Endodermal cell (in vitro differentiated cells): ENCODE measurements at places on chromosomes 1 and 21.

GRCh38 chr1:33872683-33873082 is 8.8 kb downstream of the HMGB4 start:
- no peak for DNase-seq
- no peak overlapping the region for H3K27ac ChIP-seq
- H3K36me3 ChIP-seq = no peaks in the 10 kb centered on the region

DNA sequence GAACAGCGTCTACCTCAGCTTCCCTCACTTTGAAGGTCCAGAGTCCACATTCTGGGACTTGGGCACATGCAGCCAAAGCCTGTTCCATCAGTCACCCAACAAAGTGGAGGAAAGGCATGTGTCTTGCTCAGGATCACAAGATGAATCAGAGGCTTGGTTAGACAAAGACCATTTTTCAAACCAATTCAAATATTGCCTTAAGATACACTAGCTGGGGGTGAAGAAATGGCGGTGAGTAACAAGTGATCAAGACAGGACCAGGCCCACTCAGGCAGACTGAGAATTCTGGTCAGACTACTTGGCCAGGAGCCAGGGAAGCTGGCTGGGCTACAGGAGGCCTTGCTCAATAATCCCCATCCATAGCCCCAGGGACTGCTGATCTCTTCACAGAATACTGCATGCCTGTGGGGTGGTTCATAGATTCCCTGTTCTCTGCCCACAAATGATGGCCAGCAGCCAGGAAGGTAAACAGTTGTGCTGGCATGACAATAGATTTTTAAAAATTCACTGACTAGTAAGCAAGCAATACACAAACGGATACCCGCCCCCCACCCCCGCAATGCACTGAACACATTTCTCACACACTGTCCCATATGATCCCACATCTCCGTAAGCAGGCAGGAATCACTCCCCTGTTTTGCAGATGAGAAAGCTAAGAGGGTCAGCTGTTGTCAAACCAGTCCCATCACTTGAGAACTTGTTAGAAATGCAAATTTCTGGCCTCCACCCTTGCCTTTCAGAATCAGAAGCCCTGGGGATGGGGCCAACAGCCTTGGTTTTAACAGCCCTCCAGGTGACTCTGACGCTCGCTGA is 27.2 kb downstream of the ERI3 start:
- no peak overlapping the region for H3K4me3 ChIP-seq
- no peaks in the 10 kb centered on the region for H3K27me3 ChIP-seq
- peaks cover 27% of the 10 kb centered on the region for H3K36me3 ChIP-seq
- peak; percentile 68 for DNase-seq

DNA sequence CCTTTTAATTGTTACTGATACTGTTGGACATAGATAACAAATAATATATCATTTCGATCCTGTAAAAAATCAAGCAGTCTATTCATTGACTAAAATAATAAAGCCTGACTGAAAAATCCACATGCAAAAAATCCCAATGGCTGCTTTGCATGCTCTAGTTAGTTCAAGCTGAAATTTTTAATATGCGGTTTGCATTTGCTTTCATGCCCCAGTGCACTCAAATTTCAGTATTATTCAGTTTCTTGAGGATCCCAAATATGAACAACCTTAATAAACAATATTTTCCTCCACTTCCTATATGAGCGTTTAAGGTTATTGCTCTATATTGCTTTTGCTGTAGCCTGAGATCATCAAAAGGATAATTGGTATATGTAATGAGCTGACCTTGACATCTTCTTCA is 75.1 kb upstream of the DPH5 start:
- no peak overlapping the region for H3K27ac ChIP-seq
- no peak for DNase-seq
- no peaks in the 10 kb centered on the region for H3K4me1 ChIP-seq
- H3K36me3 ChIP-seq = no peaks in the 10 kb centered on the region

- H3K27me3 ChIP-seq = no peaks in the 10 kb centered on the region
- H3K27ac ChIP-seq = no peak overlapping the region
- DNase-seq = no peak
These were observed 33.7 kb downstream of the PSEN2 start for GRCh38 chr1:226903819-226904716.

DNA sequence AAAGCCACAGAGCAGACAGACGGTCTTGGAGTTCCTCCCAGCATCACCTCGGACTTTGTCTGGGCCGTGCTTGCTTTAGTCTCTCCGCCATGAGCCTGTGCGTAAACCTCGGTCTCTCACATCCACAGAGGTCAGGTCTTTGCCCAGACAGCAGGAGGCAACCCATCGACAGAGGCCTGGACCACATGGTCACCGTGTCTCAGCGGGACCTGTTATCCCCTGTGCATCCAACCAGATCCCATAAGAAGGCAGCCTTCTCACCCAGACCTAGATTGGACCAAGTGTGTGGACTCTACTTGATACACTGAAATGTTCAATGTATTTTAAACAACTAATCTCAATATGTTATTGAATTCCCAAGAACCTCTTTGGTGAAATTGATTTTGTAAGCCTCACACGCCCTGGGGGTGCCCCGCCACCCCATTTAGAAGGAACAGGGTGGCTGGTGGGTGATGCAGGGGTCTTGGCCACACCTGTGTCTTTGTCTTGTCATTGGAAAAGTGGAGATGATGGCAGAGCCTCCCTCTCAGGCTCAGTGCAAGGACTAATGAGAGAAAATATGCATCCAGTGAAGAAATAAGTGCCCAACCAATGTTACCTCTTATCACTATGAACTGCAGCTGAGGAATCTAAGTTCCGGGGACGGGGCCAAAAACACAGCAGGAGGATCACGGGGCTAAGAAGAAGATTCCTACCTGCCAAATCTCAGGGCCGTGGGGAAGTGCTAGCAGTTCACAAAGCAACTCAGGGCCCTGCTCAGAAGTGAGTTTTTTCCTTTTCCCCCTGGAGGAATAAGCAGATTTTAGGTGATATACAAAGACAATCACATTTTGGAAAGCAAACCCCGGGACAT is 101.6 kb upstream of the BACE2 start:
- H3K4me1 ChIP-seq = peaks cover 4% of the 10 kb centered on the region
- DNase-seq = no peak
- no peaks in the 10 kb centered on the region for H3K36me3 ChIP-seq

DNA sequence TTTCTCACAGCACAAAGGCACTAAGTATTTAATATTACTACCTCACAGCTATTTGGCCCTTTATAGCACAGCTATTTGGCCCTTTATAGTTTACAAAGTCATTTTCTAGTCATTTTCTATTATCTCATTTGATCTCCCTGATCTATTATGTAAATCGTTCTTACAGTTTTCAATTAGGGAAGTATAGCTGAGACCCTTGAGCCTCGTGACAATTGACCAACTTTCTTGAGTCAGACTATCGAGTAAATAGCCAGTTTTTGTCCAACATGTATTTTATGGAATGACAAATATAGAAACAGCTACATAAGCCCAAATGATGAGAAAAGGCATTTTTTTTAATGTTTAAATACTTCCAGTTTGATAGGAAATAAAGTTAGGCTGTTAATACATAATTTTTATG is 7.0 kb upstream of the ANGPTL1 start:
- H3K27ac ChIP-seq = no peak overlapping the region
- no peak overlapping the region for H3K4me3 ChIP-seq
- no peaks in the 10 kb centered on the region for H3K27me3 ChIP-seq
- DNase-seq = no peak
- H3K4me1 ChIP-seq = no peaks in the 10 kb centered on the region

GRCh38 chr1:159779403-159779851 is 1.3 kb upstream of the DUSP23 start:
- H3K27ac ChIP-seq = no peak overlapping the region
- no peaks in the 10 kb centered on the region for H3K27me3 ChIP-seq
- no peaks in the 10 kb centered on the region for H3K36me3 ChIP-seq
- no peak for DNase-seq
